ENCODE measurements at places on chromosomes 4 and X. TPM values are rescaled to one million over a fixed set of nuclear protein-coding genes. Genes with fewer than 3 reads are reported as not detected.

GRIA3 gene
- 7.9 TPM for total RNA-seq

KLHL13 gene
- 40.2 TPM for total RNA-seq

NDNF gene
- total RNA-seq = 6.3 TPM

TCP11X2 gene
- not detected for total RNA-seq

CLIC2 gene
- total RNA-seq = 0.96 TPM

All from umbilical cord (tissue), 2 donors.